Activated T-cell treated with anti-CD3 and anti-CD28 coated beads, Interleukin-2, amount 50 U/mL, for 48 hours (primary cell): ENCODE measurements at places on chromosomes 16 and 17.

GRCh38 chr16:85041219-85042166 is 13.9 kb downstream of the KIAA0513 start:
- DNase-seq: no peak

- no peak for DNase-seq
Measured at GRCh38 chr16:70682239-70683145, 3.4 kb downstream of the MTSS2 start.

GRCh38 chr16:22360963-22361659 is 13.3 kb downstream of the CDR2 start:
- no peak for DNase-seq

DNA sequence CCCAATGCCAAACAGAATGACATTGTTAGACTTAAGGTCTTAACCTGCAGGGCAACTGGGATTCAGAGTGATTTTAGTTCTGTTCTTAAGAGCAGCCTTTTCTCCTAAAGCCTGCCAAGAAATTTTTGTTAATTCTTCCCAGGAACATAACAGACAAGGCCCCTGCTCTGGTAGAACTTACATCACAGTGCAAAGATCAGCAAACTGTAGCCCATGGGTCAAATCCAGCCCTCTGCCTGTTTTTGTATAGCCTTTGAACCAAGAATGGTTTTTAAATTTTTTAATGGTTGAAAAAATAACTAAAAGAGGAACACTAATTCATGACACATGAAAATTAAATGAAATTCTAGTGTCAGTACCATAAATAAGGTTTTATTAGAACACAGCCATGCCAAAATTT is 3.8 kb downstream of the ACSM3 start:
- no peak for DNase-seq

DNA sequence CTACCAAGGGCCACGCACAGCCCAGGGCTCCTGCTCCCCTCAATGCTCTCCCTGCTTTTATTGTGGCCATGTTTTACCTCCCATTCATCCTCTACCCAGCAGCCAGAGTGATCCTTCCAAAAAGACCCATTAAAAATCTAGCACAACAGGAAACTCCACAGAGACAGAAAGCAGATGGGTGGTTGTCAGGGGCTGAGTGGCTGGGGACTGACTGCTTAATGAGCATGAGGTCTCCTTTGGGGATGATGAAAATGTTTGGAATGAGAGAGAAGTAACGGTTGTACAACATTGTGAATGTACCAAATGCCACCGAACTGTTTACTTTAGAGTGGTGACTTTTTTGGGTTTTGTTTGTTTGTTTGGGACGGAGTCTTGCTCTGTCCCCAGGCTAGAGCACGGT is 107.4 kb downstream of the GAS7 start:
- no peak for DNase-seq

DNA sequence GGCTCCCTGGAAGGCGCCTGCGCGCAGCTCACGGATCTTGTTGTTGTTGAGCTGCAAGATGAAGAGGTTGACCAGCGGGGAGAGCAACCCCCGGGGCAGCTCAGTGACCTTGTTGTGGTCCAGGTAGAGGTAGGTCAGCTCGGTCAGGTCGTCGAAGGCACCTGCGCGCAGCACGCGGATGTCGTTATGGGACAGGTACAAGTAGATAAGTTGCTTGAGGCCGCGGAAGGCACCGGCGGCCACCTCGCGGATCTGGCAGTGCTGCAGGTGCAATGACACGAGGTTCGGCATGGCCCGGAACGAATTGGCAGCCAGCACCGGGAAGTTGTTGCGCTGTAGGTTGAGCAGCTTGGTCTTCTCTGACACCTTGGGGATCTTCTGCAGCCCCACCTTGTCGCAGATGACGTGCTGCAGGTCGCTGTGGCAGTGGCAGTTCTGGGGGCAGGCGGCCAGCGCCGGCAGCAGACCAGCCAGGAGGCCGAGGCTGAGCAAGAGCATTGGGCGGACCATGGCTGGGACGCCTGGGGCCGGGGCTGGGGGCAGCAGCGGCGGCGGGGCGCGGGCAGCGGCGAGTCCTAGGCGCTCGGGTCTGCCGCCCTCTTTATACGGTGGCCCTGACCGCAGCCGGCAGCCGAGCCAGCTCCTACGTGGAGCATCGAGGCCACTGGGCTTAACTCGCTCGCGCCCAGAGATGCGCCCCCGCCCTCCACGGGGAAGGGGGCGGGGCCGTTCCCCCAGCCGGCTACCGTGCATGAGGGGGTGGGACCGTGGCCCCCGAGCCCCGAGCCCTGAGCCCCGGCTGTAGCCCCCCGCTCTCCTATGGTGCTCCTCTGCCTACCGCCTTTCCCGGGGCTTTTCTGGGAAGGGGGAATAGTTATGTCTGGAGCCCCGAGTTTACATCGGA is at the start of gene CHAD:
TSS of gene CHAD (minus strand) at position 577 of the 904 bp plus-strand sequence. CDS start at position 510, 67 bp downstream.
- no peak for DNase-seq

DNA sequence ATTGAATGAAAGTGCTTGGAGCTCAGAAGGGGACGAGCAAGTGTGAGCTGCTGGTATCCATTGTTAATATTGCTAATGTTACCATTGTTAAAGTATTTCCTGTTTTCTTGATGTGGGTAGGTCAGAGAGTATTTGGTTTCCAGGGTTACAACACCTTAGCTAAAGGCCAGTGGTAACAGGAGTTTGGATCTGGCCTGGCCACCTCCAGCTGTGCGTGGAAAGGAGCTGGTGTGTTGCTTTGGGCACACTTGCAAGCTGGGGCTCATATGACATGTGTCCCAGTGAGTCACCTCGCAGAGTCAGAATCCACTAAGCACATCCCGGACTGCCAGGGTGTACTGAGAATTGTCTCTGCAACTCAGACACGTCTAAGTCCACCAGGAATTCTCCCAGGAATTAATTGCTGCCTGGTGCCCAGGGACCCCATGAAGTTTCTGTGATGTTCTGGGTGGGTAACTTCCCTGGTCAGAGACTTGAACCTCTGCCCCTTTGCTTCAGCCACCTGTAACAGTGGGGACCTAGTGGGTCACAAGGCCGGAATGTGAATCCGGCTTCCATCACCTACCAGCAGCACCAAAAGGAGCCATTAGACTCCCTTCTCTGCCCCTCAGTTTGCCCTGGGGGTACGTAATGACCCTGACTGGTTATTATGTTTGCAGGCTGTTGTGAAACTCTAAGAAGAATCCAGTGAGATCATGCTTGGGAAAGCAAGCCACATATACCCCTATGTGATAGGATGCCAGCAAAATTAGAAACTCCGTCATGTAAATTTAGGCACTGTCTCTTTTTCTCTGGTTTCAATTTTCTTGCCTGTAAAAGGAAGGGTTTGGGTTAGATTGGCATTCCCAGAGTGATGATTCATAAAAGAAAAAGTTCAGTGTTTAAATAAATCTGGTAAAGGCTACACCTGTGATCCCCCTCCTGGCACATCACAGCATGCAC is 12.8 kb downstream of the SLC6A2 start:
- no peak for DNase-seq

DNA sequence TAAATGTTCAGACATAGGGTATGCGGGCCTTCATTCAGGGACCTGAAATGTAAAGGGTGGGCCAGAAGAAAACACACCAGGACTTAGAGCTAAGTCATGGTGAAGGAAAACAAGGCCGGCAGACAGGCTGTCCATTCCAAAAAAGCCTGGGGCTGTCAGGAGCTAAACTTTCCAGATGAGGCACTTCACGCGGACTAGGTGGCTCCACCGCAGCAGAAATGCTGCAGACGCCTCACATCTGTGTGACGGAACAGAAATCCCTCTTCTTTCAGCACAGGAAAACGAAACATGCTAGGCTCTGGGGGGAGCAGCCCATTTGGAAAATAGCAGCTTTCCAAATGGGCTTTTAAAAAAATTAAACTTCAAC is 88.7 kb downstream of the HS3ST3A1 start:
- DNase-seq: no peak

GRCh38 chr17:67441052-67441895 is 64.2 kb downstream of the PITPNC1 start:
- DNase-seq: peak; percentile 79

DNA sequence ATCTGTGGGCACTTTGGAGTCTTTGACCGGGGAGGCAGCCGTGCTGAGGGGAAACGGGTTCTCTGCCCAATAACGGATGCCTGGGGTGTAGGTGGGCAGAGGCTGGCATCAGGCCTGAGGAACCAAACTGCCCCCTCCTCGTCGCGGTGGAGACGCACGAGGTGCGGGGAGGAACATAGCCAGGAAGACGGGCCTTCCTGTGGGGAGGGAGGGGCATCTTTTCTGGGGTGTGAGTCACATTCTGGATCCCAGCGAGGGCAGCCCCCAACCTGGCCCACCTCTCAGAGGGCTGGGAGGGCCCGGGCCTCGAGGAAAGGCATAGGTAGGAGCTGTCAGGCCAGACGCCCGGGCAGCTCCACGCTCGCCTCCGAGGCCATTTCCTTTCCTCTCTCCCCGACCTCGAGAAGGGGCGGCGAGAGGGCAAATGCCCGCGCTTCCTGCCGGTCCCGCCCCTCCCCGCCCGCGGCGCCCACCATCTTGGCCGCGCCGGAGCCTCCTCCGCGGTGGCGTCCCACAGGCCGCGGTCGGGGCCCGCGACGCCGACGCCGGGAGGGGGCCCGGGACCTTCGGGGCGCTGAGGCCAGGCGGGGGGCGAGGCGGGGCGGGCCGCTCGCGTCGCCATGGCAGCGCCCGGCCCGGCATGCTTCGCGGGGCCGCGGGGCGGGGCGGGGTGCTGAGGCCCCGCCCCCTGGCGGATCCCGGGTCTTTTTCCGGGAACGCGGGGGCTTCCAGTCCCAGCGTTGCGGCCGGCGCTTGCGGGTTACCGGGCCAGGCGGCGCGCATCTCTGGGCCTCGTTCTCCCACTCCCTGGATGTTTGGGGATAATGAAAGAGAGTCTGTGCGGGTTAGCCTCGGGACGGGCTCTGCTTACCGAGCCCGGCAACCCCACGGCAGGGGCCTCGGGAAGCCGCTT is 13.2 kb downstream of the RAI1 start:
- peak; percentile 82 for DNase-seq

- DNase-seq: no peak
Measured at GRCh38 chr17:64950871-64951270, 31.6 kb upstream of the LRRC37A3 start.

- no peak for DNase-seq
Measured at GRCh38 chr17:7712111-7712771, 5.3 kb upstream of the DNAH2 start.

- no peak for DNase-seq
Measured at GRCh38 chr16:84650062-84650991, 2.0 kb downstream of the KLHL36 start.

DNA sequence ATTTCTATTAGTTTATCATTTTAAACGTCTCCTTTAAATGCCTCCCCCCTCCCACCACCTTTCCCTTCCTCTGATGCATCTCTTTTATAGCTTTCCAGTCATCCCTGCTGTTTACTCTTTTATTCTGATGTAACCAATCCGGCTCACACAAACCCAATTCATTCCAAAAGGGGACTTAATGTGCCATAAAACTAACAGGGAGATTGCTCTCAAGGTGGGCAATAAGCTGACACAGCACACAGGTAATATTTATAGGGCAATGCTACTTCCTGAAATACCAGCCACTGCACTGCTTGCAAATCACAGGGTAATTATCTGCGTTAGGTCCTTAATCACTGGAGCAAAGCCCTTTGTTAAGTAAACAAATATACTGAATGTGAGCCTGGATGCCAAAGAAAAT is 23.3 kb upstream of the CA10 start:
- DNase-seq: no peak

DNA sequence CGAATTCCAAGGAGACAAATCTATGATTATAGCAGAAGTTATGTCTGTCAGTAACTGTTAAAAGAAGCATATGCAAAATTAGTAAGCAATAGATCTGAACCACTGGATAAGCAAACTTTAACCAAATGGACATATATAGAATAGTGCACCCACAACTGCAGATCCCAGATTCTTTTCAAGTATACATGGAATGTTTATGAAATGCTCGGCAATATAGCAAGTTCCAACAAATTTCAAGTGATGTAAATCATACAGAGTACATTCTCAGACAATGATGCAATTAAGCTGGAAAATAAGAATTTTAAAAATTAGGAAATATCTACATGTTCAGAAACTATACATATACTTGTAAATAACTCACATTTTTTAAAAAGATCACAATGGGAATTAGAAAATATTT is 8.4 kb upstream of the HELZ start:
- no peak for DNase-seq

DNA sequence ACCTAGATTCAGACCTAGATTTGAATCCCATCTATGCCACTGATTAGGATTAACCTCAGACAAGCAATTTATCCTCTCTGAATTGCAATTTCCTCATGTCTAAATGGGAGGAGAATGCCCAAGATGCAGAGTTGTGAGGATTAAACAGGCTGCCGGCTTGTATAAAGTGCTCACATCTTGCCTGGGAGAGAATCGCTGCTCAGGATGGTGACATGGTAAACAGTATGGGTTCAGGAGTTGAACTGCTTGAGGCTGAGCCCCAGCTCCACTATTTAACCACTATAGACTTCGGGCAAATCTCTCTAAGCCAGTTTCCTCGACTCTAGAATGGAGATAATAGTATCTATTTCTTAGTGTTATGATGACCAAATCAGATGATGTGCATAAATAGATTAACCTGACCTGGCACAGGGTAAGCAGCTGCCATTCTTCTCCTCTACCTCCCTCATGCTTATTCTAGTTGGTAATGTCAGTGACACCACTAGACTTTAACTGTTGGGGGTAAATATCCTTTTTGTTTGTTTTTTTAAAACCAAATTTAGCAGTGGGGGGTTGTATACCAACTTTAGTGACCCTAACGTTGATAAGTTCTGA is 732 bp upstream of the RPL27 start:
- no peak for DNase-seq

GRCh38 chr16:50980666-50981065 is 170.4 kb downstream of the SALL1 start:
- no peak for DNase-seq

DNA sequence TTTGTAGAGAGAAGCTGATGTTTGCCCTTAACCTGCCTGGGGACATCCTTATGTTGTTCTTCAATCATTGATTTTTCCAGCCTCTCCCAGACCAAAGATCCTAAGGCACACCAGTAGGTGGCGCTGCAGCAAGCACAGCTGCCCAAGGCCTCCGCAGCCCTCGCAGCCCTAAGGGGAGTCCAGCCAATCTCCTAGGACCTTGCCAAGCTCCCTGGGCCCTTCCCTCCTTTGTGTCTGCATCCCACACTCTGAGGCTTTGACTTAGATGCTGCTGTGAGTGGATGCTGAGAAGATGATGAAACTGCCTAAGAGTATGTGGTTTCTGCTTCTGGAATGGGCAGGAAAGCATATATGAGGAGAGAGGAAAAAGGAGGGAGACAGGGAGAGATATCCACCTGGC is 47.1 kb downstream of the SPACA3 start:
- DNase-seq: peak; percentile 33

- DNase-seq: no peak
Measured at GRCh38 chr16:53071748-53072301, 17.0 kb downstream of the CHD9 start.

- no peak for DNase-seq
Measured at GRCh38 chr16:8972843-8973586, 9.3 kb upstream of the USP7 start.

DNA sequence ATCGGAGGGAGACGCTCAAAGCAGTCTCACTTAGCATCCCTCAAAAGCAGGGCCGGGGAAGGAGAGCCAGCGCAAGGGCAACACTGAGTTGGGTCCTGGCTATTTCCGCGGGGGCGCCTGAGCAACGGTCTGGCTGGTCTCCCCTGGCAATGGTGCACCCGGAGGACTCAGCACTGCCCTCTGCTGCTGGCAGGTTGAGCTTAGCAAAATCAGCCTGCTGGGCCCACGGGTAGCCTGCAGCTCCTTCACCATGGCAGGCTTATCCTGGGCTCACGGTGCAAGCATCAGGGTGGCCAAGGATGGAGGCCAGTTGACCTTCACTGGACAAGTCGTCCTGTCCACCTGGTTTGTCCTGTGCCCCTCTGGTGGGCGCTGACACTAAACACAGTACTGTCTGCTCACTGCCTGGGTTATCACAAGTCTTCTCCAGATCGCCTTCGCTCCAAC is 14.4 kb upstream of the ALDH3A1 start:
- peak; percentile 80 for DNase-seq

GRCh38 chr17:30443721-30444120 is 33.5 kb upstream of the GOSR1 start:
- no peak for DNase-seq
